ENCODE measurements at places on chromosomes 3 and 15.

- DNase-seq = no peak
Measured at GRCh38 chr15:68372291-68372811, 59.6 kb downstream of the ITGA11 start.

GRCh38 chr3:58586776-58587192 is 9.6 kb upstream of the FAM107A start:
- no peak for DNase-seq

DNA sequence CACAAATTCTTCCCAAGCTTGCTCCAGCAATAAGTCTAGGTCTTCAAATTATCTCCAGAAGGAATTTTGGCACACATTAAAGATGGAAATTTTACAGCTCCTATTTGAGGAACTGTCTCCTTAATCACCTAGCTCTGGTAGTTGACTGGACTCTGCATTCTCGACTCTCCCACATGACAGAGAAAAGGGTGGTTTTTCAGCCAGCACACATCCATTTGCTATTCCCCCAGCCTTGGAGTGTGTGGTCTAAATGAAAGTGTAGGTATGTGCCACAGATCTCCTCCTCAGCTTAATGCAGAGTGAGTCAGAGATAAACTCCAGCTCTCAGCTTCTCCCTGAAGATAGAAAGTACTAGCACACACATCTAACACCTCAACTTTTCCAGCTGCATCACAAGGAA is 62.2 kb upstream of the ALCAM start:
- DNase-seq = no peak

- DNase-seq = no peak
Measured at GRCh38 chr3:82354228-82354627, 592.8 kb upstream of the GBE1 start.

- DNase-seq = no peak
Measured at GRCh38 chr3:74535281-74535680, 79.2 kb downstream of the CNTN3 start.

GRCh38 chr15:25838191-25838870 is 24.8 kb downstream of the ATP10A start:
- DNase-seq = no peak

DNA sequence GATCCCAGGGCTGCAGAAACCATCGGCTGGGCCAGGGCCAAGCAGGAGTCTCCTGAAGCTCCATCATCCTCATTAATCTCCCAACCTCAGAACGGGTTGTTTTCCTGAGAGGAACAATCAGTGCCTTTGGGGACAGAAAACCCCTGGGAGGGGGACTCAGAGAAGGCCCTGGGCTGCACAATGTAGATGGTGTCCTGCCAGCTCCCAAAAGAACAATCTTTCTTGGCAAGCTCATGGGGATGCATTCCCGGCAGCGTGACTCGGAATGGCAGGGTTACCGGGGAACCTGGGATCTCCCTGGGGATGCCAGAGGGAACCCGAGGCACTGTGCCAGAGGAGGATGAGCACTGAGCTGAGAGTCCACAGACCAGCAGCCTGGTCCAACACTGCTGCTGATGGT is 72.1 kb upstream of the ATP2B2 start:
- no peak for DNase-seq

GRCh38 chr3:188400494-188401243 is 246.7 kb downstream of the LPP start:
- DNase-seq = no peak
